Left hindlimb (tissue), 1 donor: ENCODE measurements at places on chromosomes 1 and 21.

GRCh38 chr1:13699936-13700520 lies at the start of gene PRDM2:
TSS of gene PRDM2 (plus strand) at chr1:13700188. CDS start at chr1:13715606, 15,418 bp downstream.
- peak; percentile 73 for DNase-seq

DNA sequence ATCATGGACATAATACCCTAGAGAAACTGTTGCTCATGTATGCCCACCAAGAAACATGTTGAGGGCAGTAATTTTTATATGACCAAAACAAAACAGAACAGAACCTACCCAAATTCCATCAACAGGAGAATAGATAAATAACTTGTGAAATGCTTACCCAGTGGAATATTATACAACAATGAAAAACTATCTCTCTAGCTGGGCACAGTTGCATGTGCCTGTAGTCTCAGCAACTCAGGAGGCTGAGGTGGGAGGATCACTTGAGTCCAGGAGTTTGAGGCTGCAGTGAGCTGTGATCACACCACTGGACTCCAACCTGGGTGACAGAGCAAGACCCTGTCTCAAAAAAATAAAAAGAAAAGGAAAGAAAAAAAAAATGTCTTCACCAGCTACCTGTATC lies 37.6 kb upstream of the RCSD1 start:
- DNase-seq: no peak

DNA sequence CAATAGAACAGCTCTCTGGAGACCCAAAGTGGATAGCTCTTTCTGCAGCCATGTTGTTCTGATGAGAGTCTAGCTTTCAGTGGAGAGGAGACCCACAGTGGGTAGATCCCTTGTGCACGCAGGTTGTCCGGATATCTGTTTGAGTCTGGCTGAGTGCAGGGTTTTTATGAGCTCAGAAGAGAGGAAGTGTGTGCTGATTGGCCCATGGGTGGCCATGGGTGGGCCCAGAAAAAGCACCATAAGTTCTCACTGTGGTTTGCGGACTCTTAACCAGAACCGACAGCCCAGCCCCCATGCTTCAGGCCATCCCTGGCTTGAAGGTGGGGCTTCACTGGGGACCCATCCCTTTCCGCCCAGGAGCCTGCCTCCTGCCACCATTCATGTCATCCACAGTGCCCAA lies 17.0 kb downstream of the FAM20B start:
- DNase-seq: no peak

GRCh38 chr1:27122652-27123051 lies 32.3 kb downstream of the SLC9A1 start:
- no peak for DNase-seq

- DNase-seq: no peak
Measured at GRCh38 chr1:185309566-185309965, 7.5 kb downstream of the IVNS1ABP start.

GRCh38 chr1:77120950-77121349 lies 98.3 kb downstream of the PIGK start:
- no peak for DNase-seq

GRCh38 chr1:211327346-211327921 lies 801 bp downstream of the TRAF5 start:
- DNase-seq: peak; percentile 60

DNA sequence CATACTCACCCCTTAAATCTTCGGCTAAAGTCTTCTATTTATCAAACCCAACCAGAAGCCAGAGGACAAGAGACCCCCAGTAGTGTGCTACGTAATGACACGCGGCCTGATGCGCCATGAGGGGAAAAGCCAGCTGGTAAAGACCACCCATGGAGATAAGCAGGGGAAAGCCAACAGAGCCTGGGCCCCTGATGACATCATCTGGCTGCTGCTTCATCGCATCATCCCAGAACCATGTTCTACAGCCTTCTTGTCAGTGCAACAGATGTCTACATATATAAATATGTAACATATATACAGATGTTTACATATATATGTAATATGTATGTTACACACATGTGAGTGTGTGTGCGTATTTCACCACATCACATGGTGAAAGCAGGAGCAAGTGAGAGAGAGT lies 81.7 kb upstream of the VANGL1 start:
- DNase-seq: no peak

DNA sequence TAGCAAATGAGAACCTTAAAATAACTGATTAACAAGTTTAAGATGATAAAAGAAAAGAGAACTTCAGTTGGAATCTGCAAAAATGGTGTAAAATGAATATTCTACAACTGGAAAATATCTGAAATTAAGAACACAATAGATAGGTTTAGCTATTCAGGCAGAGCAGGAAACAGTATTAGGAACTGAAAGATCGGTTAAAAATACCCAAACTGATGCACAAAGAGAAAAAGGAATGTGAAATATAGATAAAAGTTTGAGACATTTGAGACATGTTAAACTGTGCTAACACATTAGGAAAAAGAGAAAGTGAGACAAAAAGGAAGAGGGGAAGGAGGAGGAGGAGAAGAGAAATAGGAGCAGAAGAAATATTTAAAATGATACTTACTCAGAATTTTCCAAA lies 12.1 kb downstream of the CD55 start:
- DNase-seq: no peak

DNA sequence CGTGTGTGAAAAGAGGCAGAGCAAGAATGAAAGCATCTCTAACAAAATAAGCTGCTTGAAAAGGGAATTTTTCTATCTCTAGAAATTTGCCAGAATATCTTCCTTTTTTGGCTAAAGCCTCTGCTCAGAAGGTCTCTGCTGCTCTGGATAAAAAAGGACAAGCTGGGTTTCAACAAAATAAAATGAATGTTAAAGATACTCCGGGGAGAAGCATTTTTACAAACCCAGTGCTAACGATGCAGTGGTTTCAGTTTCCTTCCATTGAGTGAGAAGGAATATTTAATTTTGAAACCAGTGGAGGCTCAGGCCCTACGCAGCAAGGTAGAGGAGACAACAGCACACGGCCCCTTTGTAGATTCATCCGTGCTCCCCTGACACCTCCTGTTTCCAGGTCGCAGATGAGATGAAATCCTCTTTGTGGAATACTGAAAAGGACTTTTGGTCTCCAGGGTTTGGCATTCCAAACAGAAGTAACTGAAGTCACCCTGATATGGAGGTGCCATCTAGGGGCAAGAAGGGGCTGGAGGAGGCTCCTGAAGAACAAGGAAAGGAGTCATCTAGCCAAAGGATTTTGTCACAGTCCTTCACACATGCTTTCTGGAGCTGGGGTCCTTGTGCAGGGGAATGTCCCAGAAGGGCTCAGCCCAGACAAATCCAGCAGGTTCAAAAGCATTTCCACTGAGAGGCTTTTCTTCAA lies 65.7 kb upstream of the SYT6 start:
- no peak for DNase-seq

GRCh38 chr1:213979751-213980586 lies 7.8 kb upstream of the PROX1 start:
- DNase-seq: no peak

DNA sequence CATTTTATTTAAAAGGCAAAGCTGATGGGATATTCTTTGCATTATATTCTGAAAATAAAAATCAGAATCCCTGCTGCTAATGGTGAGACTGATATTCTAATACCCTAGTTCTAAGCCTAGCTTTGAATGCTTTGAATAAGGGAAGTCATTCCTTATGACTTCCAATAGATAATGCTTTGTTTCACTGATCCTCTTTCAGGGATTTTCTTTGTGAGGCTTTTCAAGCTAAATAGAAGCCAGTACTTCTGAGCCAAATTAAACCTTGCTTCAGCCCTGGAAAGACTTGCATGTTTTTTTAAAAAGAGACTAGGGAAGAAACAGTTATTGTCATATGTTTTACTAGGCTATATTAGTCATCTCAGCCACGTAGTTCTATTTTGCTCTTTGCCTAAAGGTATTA lies 68.5 kb upstream of the CACYBP start:
- DNase-seq: no peak

- DNase-seq: no peak
Measured at GRCh38 chr1:215986401-215986800, 419.3 kb downstream of the KCTD3 start.

DNA sequence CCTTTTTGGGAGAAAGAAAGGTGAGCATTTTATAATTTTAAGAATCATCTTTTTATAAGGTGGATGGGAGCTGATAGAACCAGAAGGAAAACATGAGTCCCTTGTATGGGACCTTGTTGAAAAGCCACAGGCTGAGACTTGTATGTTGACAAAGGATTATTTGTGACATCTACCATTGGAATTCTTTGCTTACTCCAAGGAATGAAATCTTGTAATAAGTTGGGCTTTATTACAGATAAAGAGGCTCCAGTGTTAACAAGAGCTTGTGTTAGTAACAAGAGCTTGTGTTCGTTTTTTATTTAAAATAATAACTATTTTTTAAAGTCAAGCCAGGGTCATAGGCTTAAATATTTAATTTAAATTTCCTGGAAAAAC lies 201.1 kb upstream of the CHRM3 start:
- no peak for DNase-seq

DNA sequence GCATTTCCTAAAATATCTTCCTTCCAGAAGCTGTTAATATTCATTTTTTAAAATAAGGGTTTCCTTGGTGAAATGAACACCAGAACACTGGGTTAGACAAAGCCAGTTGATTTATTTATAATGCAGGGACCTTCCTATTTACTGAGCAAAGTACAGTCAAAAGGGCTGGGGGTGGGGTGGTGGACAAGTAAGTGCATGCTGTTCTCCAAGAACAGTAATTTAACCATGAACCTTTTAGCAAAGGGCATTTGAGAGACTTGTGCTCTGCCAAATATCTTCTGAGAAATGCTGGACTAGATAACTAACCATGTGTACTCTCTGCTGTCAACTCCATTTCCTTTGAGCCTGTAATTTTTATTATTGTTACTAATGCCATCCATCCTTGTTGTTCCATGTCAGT lies 100.2 kb downstream of the OMA1 start:
- DNase-seq: no peak

- DNase-seq: no peak
Measured at GRCh38 chr1:175794586-175794985, 51.2 kb upstream of the TNR start.

DNA sequence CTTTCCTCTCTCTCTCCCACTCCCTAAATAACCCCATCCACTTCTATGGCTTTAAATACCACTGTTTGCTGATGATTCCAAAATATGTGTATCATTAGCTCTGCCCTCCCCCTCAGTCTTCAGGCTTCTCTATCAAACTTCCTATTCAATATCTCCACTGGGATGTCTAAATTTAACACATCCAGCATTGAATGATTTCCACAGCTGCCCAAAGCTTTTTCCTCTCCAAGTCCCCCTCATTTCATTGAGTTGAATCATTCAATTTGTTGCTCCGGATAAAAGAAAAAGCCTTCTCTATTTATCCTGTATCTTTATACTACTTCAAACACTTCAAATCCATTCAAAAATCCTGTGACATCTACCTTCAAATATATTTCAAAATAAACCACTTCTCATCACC lies 225.0 kb downstream of the SEC16B start:
- DNase-seq: no peak

- no peak for DNase-seq
Measured at GRCh38 chr21:36246080-36246631, 73.8 kb upstream of the MORC3 start.

GRCh38 chr1:3066826-3067225 lies 2.2 kb upstream of the PRDM16 start:
- DNase-seq: peak; percentile 29

DNA sequence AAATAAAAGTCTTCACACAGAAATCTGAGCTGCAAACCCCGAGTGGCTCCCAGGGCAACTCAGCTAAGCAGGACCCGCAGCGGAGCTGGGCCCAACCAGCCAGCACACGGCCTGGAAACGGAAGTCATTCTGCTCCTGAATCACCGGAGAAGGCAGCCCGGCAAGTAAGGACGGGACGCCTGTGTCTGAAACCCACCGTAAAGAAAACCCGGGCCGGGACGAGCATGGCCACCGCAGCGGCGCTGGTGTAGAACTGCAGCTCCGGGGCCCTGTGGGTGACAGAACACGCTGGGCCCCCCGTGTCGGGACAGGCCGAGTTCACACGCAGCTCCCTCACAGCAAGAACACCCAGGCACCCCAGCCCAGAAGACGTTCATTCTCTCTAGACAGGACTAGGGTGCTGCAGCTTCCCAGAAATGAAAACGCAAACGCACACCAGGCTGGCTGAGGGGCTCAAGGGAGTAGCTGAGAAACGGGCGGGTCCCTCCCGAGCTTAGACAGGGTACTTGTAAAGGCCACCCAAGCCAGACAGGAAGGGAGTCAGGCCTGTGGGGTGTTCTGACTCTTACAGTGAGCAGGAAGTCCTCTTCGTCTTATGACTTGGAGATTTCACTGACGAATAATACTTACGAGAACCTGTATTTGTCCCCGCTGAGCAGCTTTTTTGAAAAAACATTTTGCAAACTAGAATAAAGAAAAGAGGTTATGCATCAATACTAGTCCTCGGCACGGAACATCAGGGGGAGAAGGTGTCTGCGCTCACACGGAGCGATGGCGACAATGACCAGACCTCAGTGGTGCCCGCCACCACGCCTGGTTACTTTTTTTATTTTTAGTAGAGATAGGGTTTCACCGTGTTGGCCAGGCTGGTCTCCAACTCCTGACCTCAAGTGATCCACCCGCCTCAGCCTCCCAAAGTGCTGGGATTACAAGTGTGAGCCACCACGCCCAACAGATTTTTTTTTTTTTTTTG lies 10.9 kb upstream of the CDK11B start:
- DNase-seq: no peak

GRCh38 chr1:192949783-192950182 lies 109.4 kb downstream of the UCHL5 start:
- no peak for DNase-seq

DNA sequence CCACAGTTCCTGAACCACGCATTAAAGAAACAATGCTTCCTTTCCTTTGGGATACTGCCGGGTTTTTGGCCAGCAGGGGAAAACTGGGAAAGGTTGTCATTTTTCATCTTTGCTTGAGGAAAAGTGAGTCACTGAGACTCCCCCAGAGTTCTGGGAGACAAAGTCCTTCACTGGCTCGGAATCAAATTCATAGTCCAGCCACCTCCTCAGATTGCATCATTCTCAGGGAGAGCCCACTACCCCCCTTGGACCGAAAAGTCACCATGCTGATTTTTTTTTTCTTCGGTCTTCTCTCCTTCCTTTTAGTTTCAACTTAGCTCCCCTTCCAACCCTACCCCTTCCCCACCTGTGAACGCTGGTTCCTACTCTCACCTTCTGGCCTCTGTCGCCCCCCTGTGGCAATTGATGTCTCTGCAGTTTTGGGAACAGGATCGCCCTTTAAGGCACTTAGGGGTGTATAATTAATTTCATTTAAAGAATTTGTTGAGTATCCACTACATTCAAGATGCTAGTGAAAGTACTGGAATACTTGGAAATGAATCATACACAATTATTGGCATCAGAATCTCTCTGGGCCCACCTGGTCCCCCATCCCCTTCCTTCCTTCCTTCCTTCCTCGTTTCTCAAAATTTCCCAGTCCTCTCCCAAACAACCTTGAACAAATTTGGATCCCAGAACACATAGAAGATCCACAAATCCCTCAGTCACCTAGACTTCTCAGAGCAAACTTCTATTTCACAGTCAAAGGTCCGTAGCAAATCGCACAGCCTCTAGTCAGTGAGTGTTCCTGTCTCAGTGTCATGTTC lies 6.9 kb downstream of the ACKR1 start:
- no peak for DNase-seq
